ENCODE measurements at places on chromosomes 6 and 20.

GRCh38 chr6:107441682-107442081, 17.7 kb downstream of the PDSS2 start:
- H3K27me3 ChIP-seq = no peaks in the 10 kb centered on the region
- DNase-seq = no peak
- peaks cover 17% of the 10 kb centered on the region for H3K36me3 ChIP-seq

- peaks cover 14% of the 10 kb centered on the region for H3K36me3 ChIP-seq
- H3K27ac ChIP-seq = peak overlapping the region; percentile 77
- no peak overlapping the region for H3K4me3 ChIP-seq
- H3K4me1 ChIP-seq = peaks cover 26% of the 10 kb centered on the region
Measured at GRCh38 chr6:158242071-158242606, 70.1 kb upstream of the TULP4 start.

GRCh38 chr6:8110725-8111124, 8.4 kb upstream of the EEF1E1 start:
- no peak for DNase-seq
- H3K27me3 ChIP-seq = peaks cover 47% of the 10 kb centered on the region
- no peaks in the 10 kb centered on the region for H3K36me3 ChIP-seq
- H3K4me3 ChIP-seq = no peak overlapping the region
- H3K27ac ChIP-seq = no peak overlapping the region
- H3K4me1 ChIP-seq = no peaks in the 10 kb centered on the region

GRCh38 chr6:35141007-35141655, at the start of gene TCP11:
Gene TCP11 (minus strand): TSS chr6:35141339. CDS start chr6:35140870, 469 bp downstream.
- H3K27ac ChIP-seq = no peak within 1 kb of the TSS
- peaks cover 35% of the 10 kb centered on the region for H3K27me3 ChIP-seq
- no peaks in the 10 kb centered on the region for H3K36me3 ChIP-seq
- H3K4me3 ChIP-seq = peak within 1 kb of the TSS; percentile 41

GRCh38 chr6:29769336-29769735, 46.1 kb downstream of the HLA-F start:
- no peak overlapping the region for H3K27ac ChIP-seq
- DNase-seq = no peak
- peaks cover 9% of the 10 kb centered on the region for H3K4me1 ChIP-seq
- no peak overlapping the region for H3K4me3 ChIP-seq

DNA sequence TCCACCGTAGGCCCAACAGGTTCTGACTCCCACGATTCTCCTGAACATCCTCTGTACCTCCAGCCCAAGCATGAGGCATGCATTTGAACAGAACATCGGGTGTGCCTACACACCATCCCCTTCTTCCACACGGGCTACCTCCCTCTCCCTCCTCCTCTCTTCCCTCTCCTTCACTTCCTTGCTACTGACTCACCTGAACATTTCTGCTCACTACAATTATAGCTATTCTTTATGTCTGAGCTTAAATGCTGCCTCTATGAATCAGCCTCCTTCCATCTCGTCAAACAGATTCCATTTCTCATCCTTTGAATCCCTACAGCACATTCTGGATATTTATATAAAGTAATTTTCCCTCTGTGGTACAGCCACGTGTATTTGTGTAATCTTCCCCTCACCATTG, 71.4 kb upstream of the MYLIP start:
- no peak for DNase-seq
- H3K36me3 ChIP-seq = no peaks in the 10 kb centered on the region
- H3K4me1 ChIP-seq = no peaks in the 10 kb centered on the region
- no peak overlapping the region for H3K27ac ChIP-seq
- H3K4me3 ChIP-seq = no peak overlapping the region
- peaks cover 3% of the 10 kb centered on the region for H3K27me3 ChIP-seq

GRCh38 chr20:33393609-33394008, 7.7 kb downstream of the CDK5RAP1 start:
- no peak overlapping the region for H3K4me3 ChIP-seq
- no peaks in the 10 kb centered on the region for H3K27me3 ChIP-seq
- DNase-seq = no peak
- peaks cover 31% of the 10 kb centered on the region for H3K36me3 ChIP-seq

DNA sequence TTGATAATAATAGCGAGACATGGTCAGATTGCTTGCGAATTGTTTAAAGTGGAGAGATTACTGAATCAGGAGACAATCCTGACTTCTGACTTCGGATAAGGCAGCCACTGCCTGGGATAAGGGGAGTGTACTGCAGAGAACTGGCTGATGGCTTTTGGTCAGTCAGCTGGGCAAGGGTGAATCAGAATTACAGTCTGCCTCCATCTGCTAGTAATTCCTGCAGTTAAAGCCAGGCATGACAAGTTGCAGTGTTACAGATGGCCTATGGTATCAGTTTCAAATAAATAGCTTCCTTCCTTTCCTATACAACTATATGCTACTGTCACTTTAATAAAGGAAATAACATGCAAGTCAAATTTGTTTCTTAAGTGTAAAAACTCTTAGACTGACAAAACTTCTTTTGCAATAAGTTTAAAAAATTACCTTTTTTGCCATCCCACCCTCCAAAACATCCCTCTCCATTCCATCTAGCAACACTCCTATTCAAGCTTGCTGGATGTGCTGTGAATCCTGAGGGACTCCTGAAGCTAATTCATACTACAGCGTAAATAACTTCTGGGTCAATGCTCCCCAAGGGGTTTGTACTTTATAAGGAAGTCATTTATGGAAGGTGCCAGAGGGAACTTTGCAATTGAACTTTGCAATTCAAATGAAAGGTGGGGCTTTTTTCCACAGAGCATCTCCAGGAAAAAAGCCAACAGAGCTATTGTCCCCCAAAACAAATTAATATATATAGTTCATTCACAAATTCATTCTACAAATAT, 245.2 kb downstream of the ADGRB3 start:
- H3K4me3 ChIP-seq = no peak overlapping the region
- H3K36me3 ChIP-seq = no peaks in the 10 kb centered on the region
- H3K27ac ChIP-seq = no peak overlapping the region
- DNase-seq = no peak
- H3K27me3 ChIP-seq = no peaks in the 10 kb centered on the region

- H3K4me1 ChIP-seq = no peaks in the 10 kb centered on the region
- H3K4me3 ChIP-seq = no peak overlapping the region
- peaks cover 40% of the 10 kb centered on the region for H3K27me3 ChIP-seq
- DNase-seq = no peak
Measured at GRCh38 chr6:27980111-27980510, 23.1 kb downstream of the OR2B6 start.

DNA sequence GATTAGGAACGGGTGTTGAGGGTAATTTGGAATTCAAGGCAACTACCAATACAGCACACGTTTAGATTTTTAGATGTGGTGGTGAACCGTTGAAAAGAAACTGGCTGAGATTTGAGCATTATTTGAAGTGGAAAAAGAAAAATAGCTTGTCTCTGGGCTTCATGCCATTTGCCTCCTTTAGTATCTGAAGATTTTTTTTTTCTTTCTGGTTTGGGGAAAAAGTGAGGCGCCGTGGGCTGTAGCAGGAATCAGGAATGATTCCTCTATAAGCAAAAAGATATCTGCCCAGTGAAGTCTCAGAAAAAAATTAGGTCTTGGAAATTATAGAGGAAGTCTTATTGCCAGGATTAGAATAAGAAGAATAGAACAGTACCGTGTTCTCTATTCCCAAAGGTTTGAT, 88.5 kb downstream of the RPS12 start:
- H3K27me3 ChIP-seq = no peaks in the 10 kb centered on the region
- H3K4me1 ChIP-seq = no peaks in the 10 kb centered on the region
- DNase-seq = no peak
- no peaks in the 10 kb centered on the region for H3K36me3 ChIP-seq
- H3K27ac ChIP-seq = no peak overlapping the region
- H3K4me3 ChIP-seq = no peak overlapping the region

- H3K4me3 ChIP-seq = no peak overlapping the region
- H3K4me1 ChIP-seq = no peaks in the 10 kb centered on the region
- H3K36me3 ChIP-seq = no peaks in the 10 kb centered on the region
Measured at GRCh38 chr6:163387317-163387716, 27.2 kb upstream of the QKI start.

DNA sequence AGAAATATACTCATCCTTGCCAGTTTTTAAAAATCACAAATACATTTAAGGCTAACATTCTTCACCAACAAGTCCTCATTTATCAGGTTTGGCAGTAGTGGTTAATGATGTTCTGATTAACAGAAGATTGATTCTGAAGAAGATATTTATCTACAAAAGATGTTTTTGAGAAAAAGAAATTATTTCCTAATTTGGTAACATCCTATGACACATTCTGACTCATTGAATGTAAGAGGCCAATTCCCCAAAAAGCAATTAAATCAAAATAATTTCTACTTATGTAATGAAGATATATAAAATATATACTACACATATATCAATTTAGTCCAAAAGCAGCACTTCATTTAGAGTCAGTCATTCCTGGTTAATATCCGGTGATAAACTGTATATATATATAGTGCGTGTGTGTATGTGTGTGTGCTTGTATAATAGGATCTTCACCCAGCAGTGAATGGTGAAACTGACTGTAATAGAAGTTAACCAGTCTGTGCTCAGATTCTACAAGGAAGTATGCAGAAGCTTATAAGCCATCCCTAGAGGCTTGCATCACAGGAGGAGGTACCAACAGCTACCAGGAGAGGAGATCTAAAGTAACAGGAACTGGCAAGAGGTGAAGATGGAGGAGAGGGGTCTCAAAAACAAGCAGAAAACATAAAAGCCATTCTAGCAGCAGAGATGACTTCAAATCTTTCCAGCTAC, 82.9 kb upstream of the MARCKS start:
- H3K27me3 ChIP-seq = peaks cover 3% of the 10 kb centered on the region
- no peak overlapping the region for H3K4me3 ChIP-seq
- no peaks in the 10 kb centered on the region for H3K4me1 ChIP-seq
- no peak overlapping the region for H3K27ac ChIP-seq
- DNase-seq = no peak

- no peaks in the 10 kb centered on the region for H3K4me1 ChIP-seq
- H3K27ac ChIP-seq = no peak overlapping the region
- no peaks in the 10 kb centered on the region for H3K27me3 ChIP-seq
- no peak overlapping the region for H3K4me3 ChIP-seq
Measured at GRCh38 chr6:109261811-109262210, 120.5 kb downstream of the CD164 start.

GRCh38 chr20:49460916-49461315, 21.6 kb downstream of the KCNB1 start:
- H3K4me1 ChIP-seq = no peaks in the 10 kb centered on the region
- no peaks in the 10 kb centered on the region for H3K36me3 ChIP-seq
- no peak overlapping the region for H3K4me3 ChIP-seq

GRCh38 chr20:1001911-1002681, at the start of gene RSPO4:
Gene RSPO4 (minus strand): TSS chr20:1002311. CDS start chr20:1002164, 147 bp downstream.
- DNase-seq = peak; percentile 20
- no peaks in the 10 kb centered on the region for H3K36me3 ChIP-seq
- peak within 1 kb of the TSS; percentile 72 for H3K4me3 ChIP-seq
- peaks cover 55% of the 10 kb centered on the region for H3K27me3 ChIP-seq
- H3K27ac ChIP-seq = no peak within 1 kb of the TSS

GRCh38 chr6:20204512-20204894, 7.8 kb downstream of the MBOAT1 start:
- H3K27me3 ChIP-seq = no peaks in the 10 kb centered on the region
- no peak overlapping the region for H3K27ac ChIP-seq
- no peak overlapping the region for H3K4me3 ChIP-seq
- no peak for DNase-seq
- H3K4me1 ChIP-seq = peaks cover 22% of the 10 kb centered on the region
- peaks cover 6% of the 10 kb centered on the region for H3K36me3 ChIP-seq

GRCh38 chr6:142378138-142378875, 76.5 kb downstream of the ADGRG6 start:
- no peaks in the 10 kb centered on the region for H3K36me3 ChIP-seq
- H3K27ac ChIP-seq = no peak overlapping the region
- H3K4me3 ChIP-seq = no peak overlapping the region

GRCh38 chr6:25137916-25138232, 141.3 kb upstream of the CARMIL1 start:
- no peak for DNase-seq
- peak overlapping the region; percentile 96 for H3K27ac ChIP-seq

DNA sequence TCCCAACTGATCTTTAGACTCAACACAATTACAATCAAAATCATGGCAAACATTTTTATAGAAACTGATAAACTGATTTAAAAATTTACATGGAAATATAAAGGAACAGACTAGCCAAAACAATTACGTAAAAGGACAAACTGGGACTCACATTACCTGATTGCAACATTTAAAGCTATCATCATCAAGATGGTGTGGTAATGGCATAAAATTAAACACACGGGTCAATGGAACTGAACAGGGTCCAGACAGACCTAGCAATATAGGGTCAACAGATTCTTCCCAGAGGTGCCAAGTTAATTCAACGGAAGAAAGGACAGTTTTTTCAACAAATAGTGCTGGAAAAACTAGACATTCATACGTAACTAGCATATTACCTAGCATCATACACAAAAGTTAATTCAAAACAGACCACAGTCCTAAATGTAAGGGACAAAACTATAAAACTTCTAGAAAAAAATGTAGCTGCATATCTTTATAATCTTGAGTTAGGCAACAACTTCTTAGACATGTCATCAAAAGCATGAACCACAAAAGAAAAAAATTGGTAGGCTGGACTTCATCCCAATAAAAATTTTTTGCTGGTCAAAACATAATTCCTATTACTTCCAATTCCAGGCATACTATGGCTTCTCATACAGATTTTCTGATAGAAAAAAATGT, 147.4 kb upstream of the BEND6 start:
- H3K4me3 ChIP-seq = no peak overlapping the region
- H3K27me3 ChIP-seq = no peaks in the 10 kb centered on the region
- DNase-seq = no peak
- no peaks in the 10 kb centered on the region for H3K36me3 ChIP-seq
- H3K27ac ChIP-seq = no peak overlapping the region
- H3K4me1 ChIP-seq = no peaks in the 10 kb centered on the region

GRCh38 chr20:38564680-38565079, 16.3 kb upstream of the ADIG start:
- no peak for DNase-seq
- peak overlapping the region; percentile 46 for H3K27ac ChIP-seq
- no peaks in the 10 kb centered on the region for H3K27me3 ChIP-seq
- H3K4me3 ChIP-seq = no peak overlapping the region

DNA sequence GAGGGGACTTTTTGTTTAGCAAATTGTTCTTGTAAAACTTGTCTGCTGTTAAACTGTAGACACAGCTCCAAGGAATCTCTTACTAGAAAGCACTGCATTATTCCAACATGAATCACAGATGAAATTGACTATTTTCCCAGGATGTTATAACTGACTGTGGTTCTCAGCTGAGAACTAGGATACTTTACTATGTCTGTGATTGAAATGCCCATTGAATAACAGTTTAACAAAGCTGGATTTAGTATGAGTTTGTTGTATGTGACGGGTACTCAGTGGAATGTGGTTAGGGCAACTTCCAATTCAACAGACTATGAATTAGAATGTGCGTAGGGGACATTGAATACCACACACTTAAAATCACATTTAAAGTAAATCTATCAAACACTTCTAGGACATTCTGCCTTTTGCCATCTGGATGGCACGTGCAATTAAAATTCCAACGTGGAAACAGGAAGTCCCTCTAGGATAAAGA, 193.4 kb upstream of the PREP start:
- no peaks in the 10 kb centered on the region for H3K36me3 ChIP-seq
- H3K4me1 ChIP-seq = peaks cover 1% of the 10 kb centered on the region
- no peak overlapping the region for H3K4me3 ChIP-seq
- no peak for DNase-seq
- peaks cover 19% of the 10 kb centered on the region for H3K27me3 ChIP-seq

- H3K4me3 ChIP-seq = no peak overlapping the region
- no peaks in the 10 kb centered on the region for H3K36me3 ChIP-seq
- no peak for DNase-seq
Measured at GRCh38 chr6:141561154-141561553, 571.6 kb upstream of the GJE1 start.
